Activated CD8-positive, alpha-beta memory T cell treated with anti-CD3 and anti-CD28 coated beads, Interleukin-2, amount 50 U/mL, for 48 hours (primary cell): ENCODE measurements at places on chromosomes 4 and X.

- DNase-seq, result no peak
Observed at GRCh38 chr4:88818631-88819470, 121.2 kb upstream of the NAP1L5 start.

- peak; percentile 45 for DNase-seq
Observed at GRCh38 chrX:140764401-140764919, 54.9 kb downstream of the LINC00632 start.

GRCh38 chr4:54322818-54323417, 93.8 kb downstream of the PDGFRA start:
- DNase-seq, result peak; percentile 59

GRCh38 chr4:2574863-2575262, 38.4 kb downstream of the FAM193A start:
- DNase-seq, result no peak

GRCh38 chr4:142844782-142845181, 1.3 kb downstream of the INPP4B start:
- no peak for DNase-seq

GRCh38 chrX:105874790-105875189, 52.5 kb downstream of the NRK start:
- DNase-seq, result no peak

DNA sequence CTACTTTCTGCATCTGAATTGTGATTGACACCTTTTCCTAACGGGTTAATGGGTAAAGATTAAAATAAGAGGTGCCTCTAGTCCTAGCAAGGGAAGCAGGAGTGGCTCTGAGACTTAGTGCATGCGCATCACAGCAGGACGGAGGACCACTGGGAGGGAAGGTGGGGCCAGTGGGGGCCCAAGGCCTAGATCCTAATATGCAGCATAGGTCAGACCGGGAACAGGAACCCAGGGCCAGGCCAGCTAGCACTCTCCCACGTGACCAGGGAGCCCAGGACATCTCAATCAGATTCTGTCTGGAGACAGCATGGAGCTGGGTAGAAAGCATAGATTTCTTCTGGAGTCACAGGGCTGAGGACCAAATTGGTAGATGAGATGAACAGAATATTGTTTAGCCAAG, 55.7 kb downstream of the RASL11B start:
- no peak for DNase-seq

DNA sequence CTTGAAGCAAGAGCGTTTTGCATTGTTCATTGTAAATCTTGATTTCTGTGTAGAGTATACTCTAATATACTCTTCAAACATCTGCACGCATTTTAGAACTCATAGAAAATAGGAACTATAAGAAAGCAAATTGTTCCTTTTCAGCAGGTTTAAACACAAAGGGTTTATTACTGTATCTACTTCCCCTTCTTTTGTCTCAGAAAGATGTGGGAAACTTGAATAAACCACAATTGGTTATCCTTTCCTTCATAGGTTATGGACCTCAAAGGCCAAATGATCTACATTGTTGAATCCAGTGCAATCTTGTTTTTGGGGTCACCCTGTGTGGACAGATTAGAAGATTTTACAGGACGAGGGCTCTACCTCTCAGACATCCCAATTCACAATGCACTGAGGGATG, 46.0 kb upstream of the GUCY1B1 start:
- no peak for DNase-seq

DNA sequence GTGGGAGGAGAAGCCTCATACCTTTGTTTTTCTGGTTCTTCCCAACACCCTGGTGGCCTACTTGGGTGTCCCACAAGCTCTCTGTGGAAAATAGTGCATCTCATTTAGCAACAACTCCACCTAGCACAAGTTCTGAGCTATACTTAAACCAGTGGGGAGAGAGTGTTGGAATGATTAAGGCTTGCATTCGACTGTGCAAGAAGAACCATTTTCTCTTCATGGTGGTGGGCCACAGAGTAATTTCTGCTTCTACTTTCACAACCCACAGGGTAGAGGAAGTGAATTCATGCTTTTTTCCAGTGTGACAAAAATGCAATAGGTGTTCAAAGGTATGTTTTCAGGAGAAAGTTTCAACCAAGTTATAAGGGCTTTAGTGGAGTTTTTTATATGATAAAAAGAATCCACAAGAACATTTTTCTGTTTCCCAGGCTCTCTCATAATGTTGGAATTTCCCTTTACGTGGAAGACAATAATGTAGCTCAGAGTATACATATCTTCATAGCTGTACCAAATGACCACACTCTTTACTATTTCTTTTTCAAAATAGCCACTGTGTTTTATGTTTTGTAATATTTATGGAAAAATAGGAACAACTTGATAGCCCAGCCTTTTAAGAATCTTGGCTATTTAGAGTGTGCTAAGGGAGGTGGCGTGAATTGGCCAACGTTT, 80.3 kb upstream of the HHIP start:
- no peak for DNase-seq

DNA sequence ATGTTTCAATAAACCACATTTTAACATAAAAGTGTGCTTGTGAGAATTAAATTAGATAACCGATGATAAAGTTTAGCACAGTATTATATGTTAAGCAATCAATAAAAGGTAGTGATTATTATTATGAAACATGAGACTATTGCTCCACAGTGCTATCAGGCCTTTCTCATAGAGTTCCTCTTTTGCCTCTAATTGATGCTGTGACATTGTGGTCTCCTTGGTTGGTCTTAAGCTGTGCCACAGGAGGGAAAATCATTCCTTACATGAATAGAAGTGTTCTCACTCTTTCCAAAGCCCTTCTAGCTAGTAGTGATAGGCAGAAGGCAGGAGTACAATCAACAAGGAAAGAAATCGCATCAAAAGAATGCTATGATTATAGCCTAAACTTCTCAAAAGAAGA, 9.2 kb upstream of the PDHA2 start:
- DNase-seq, result no peak

GRCh38 chrX:84240848-84241565, 53.0 kb upstream of the RPS6KA6 start:
- no peak for DNase-seq

- no peak for DNase-seq
Observed at GRCh38 chrX:143634309-143634662, 1.6 kb downstream of the SLITRK4 start.

- DNase-seq, result no peak
Observed at GRCh38 chr4:154564311-154564710, 1.5 kb downstream of the FGB start.

GRCh38 chr4:52076731-52077130, 25.6 kb downstream of the SPATA18 start:
- no peak for DNase-seq

DNA sequence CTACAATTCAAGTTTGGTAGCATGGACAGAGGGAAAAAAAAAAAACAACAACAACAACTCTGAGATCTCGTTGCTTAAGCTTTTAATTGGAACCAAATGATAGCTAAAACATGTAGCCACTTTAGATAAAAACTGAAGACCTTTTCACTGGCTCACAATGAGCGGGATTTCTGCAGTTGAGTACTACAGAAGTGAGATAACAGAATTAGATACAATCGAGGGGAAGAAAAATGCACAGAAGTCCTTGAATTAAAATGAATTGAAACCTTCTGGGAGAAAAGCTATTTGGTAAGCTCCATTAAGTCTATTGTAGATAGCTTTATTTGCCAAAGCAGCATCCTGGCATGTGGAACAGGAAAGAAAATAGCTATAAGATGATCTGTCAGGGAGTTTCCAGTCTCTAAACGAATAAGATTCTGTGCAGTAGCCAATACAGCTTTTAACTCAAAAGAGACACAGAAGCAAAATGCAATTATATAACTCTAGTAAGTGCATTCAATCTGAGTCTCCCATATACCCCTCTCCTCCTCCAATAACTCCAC, 248.5 kb downstream of the ENOX2 start:
- no peak for DNase-seq

DNA sequence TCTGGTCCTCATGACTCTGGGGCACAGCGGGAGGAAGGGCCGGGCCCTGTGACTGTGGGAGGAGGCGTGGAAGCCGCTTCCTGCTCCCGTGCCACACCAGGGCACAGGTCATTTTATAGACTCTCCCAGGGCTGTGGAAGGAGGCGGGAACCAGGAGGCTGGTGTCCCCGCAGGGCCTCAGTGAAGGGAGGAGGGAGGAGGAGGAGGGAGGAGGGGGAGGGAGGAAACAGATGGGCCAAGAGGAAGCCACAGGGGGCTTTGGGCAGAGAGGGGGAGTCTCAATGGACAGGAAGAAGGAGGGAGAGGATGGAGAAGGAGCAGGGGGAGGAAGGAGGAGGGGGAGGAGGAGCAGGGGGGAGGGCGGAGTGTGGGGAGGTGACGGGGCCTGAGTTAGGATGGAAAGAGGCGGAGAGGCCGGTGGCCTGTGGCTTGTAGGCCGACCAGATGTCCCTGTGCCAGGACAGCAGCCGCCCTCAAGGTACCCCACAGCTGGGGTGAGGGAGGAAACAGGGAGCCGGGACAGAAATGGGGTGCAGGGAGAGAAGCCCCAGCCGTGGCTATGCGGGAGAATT, 6.2 kb upstream of the PLCXD1 start:
- DNase-seq, result no peak

DNA sequence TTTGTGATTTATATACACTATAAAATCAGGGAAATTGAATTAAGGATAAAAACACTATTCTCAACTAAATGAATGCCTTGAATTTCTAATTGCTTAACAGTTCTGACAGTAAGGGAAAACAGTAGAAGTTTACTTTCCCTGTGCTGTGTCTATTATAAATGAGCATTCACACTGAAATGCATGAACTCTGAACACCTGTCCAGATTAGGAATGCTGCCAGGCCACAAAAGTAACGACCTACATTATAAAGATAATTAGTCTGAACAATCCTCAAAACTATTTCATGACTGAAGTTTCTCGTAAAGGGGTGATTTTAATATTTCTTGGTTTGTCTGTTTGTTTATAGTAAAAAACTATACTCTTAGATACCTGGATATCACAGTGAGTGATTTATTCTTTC, 2.0 kb downstream of the NDST3 start:
- no peak for DNase-seq

DNA sequence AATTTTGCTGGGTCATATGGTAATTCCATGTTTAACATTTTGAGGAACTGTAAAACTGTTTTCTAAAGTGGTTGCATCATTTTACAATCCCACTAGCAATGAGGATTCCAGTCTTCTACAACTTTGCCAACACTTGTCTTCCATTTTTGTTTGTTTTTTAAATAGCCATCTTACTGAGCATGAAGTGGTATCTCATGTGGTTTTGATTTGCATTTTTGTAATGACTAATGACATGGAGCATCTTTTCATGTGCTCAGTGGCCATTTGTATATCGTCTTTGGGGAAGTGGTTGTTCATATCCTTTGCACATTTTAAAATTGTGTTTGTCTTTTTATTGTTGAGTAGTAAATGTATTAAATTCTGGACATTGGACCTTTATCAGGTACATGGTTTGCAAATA, 94.7 kb downstream of the TMEM131L start:
- no peak for DNase-seq

- no peak for DNase-seq
Observed at GRCh38 chrX:153245288-153245731, 66.2 kb downstream of the MAGEA1 start.

GRCh38 chr4:169660929-169661328, 40.6 kb downstream of the CLCN3 start:
- DNase-seq, result no peak

- DNase-seq, result no peak
Observed at GRCh38 chr4:31793907-31794306, 1073.7 kb downstream of the PCDH7 start.

DNA sequence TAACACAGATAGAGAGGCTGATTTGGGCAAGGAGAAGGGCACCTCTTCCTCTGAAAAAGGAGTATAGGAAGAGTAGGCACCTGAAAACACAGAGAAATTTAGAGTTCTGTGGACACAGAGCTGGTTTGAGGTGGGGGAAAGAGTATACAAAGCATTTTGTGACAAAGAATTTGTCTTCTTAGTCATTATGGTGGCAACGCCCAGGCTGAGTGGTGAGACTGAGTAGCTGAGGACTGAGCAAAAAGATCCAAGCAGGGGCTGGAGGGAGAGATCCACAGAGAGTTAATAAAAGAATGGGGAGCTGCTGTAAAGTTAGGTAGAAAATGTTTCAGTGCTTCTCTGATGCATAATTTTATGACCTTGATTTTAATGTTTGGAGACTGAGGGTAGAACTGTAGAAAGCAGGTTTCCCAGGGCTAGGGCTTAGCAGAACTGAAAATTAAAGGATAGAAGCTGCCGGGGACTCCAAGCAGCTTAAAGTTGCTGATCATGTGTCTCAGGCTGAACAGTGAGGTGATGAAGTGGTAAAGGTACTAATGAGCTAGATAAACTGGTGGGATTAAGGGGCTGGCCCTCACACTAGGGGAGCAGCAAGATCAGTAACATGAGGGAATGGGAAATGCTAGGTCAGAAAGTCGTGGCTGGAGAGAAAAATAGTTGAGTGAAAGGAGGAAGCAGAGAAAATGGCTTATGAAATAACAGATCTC, 118.9 kb downstream of the CEP44 start:
- DNase-seq, result no peak

GRCh38 chrX:97268182-97268680, 384.5 kb downstream of the RPA4 start:
- DNase-seq, result no peak

GRCh38 chr4:80026100-80026499, 46.9 kb downstream of the ANTXR2 start:
- no peak for DNase-seq

DNA sequence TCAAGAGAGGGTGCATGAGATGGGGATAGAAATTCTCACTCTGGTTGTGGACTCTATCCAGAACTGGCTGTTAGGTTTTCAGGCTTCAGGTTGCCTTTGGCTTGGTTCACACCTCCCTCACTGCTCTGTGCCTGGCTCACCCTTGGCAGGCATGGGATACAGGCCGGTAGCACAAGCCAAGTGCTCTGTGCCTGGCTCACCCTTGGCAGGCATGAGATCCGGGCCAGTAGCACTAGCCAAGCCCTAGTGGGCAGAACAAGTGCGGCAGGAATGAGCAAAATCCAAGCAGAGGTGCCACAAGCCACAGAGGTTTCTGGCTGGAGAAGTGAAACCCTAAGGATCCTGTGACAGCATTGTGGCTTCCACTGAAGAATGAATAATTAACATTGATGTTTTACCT, 1642.3 kb downstream of the C4orf33 start:
- DNase-seq, result no peak

GRCh38 chrX:2631743-2632532, 59.2 kb upstream of the CD99 start:
- no peak for DNase-seq
